Effector CD8-positive, alpha-beta T cell (primary cell): ENCODE measurements at places on chromosomes 4 and X.

GRCh38 chr4:40502934-40503333 is 126.7 kb downstream of the RBM47 start:
- no peak for DNase-seq

GRCh38 chr4:1169691-1170096 is 2.7 kb downstream of the SPON2 start:
- no peak for DNase-seq

DNA sequence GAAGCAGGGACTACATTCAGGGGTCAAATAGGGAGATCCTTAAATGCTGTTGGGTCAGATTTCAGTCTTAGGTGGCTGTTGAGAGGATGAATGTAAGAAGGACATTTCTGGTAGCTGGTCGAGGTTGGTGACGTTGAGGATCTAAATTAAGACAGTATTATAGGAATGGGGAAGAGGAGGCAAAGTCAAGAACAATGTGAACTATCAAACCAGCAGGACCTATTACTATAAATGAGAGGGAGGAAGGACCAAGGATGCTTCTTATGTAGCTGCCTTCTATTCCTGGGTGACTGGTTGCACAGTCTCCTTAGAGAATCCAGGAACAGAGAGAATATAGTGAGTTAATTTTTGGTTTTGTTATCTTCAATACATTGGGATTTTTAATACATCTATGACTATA is 118.5 kb upstream of the BMPR1B start:
- no peak for DNase-seq

DNA sequence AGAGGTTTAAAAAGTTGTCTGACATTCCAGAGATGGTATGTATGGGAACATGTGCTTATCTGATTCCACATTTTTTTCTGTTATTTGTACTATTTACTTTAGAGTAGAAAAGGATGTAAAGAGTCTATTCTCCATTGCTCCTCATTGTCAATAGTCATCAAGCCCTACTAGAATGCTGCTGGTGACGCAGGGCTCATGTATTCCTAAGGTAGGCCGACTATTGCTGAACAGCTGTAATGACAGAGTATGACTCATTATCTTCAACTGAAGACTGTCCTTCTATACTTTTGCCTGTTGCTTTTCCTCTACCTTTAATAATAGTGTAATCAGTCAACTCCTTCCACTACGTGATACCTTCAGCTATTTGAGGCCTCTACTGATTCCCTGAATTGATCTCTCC is 509.1 kb upstream of the NR3C2 start:
- no peak for DNase-seq

- DNase-seq: no peak
Measured at GRCh38 chrX:10157543-10157942, 768 bp downstream of the CLCN4 start.

DNA sequence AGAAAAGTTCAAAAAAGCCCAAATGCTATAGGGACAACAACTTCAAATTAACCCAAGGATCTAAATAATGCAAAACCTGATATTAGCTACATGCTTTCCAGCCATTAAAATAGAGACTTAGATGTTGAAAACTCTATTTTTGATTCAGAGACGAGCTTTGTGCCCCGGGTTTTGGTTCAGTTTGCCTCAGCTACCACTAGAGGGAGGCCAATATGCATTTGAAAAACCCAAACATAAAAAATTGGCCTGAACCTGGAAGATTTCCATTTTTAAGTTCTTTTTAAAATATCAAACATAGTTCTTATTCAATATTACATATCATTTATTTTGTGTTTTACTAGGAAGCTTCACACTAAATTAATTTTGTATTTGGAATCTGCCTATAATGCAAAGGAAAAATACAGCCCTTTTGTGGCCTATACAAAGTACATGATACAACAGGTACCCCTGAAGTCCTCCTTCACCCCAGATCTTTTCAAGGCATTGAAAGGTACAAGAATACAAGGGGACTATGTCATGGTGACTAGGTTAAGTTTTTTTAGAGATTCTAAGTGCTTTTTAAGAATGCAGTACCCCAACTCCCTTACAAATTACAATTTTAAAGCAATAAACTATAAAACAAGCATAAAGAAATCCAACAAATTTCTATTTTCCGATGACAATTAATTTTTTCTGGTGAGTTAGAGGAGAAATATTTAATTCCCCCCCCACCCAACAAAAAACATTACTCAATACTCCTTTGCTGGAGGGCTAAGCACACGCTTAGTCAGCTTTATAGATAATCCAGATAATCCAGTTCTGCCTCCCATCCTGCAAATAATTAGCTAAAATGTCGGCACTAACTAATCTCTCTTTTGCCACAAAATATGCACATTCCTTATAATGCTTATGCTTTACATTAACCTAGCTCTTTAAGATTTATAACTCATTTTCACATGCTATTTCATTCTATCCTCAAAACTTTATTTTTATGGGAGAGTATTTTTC is 97.7 kb upstream of the PTPN13 start:
- DNase-seq: no peak

- no peak for DNase-seq
Measured at GRCh38 chr4:92066485-92066884, 237.3 kb upstream of the GRID2 start.

- peak; percentile 73 for DNase-seq
Measured at GRCh38 chrX:119565107-119565663, at the start of gene STEEP1. TSS of gene STEEP1 (minus strand) at chrX:119565409. CDS start at chrX:119565355, 54 bp downstream.

DNA sequence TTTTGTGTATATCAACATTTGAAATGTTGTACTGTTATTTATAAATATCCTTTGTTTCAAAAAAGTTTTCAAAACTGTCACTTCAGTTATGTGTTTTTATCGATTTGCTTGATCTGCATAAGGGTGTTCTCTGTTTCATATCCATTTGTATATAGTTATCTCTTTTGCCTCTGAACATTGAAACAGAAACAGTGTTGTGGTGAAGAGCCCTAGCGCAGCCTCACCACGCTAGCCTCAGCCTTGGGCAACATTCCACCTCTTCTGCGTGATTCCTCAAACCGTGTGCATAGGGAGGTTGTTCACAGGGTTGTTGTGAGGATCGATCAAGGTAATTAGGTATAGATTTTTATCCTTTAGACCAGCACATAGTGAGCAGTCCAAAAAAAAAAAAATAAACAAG is 287.0 kb upstream of the GALNT7 start:
- DNase-seq: no peak

- DNase-seq: no peak
Measured at GRCh38 chrX:65695849-65696449, 28.5 kb downstream of the MSN start.

- DNase-seq: no peak
Measured at GRCh38 chrX:128676651-128677050, 624.4 kb upstream of the ACTRT1 start.

DNA sequence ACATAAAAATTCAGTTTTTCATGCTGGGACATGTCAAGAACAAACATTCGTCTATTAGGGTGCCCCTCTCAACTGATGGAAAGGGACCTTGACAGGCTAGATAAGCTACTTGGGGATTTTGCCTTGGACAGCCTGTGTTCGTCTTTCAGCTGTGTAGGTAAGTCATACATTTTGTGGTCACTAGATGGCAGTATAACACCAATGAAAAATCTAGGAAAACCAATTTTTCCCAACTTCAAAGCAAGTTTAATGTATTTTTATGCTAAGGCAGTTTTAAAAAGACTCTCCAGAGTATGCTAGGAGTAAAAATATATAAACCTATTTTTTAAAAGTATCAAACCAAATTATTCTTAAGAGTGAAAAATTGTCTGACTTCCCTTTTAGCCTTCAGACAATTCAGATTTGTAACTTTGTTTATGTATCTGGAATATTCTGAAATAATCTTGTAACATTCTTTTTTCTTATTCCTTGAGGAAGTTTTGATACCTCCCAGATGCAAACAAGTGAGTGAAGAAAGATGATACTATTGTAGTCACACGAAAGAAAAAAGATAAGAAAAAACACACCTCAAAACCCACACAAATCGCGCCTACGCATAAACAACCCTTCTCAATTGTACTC is 158.3 kb downstream of the CPE start:
- DNase-seq: no peak

DNA sequence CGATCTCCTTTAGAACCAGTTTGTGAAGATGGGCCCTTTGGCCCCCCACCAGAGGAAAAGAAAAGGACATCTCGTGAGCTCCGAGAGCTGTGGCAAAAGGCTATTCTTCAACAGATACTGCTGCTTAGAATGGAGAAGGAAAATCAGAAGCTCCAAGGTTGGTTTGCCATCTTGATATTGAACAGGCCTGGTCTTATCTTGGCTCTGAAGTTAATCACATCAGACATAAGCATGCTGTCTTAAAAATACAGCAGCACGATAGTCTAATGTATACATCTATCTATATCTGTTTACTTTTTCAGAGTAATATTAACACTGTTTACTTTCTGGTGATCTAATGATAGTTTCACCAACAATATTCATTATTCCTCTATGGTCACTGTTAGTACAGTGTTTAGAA is 129.8 kb downstream of the PTTG2 start:
- no peak for DNase-seq

- DNase-seq: no peak
Measured at GRCh38 chrX:19630776-19631707, 115.7 kb upstream of the MAP3K15 start.

- DNase-seq: no peak
Measured at GRCh38 chr4:1807332-1807777, 14.3 kb downstream of the FGFR3 start.

GRCh38 chr4:103095080-103095479 is 4.6 kb downstream of the BDH2 start:
- DNase-seq: no peak

GRCh38 chr4:166481055-166481454 is 608.0 kb downstream of the TLL1 start:
- no peak for DNase-seq

GRCh38 chrX:78759081-78759480 is 11.6 kb downstream of the LPAR4 start:
- no peak for DNase-seq

DNA sequence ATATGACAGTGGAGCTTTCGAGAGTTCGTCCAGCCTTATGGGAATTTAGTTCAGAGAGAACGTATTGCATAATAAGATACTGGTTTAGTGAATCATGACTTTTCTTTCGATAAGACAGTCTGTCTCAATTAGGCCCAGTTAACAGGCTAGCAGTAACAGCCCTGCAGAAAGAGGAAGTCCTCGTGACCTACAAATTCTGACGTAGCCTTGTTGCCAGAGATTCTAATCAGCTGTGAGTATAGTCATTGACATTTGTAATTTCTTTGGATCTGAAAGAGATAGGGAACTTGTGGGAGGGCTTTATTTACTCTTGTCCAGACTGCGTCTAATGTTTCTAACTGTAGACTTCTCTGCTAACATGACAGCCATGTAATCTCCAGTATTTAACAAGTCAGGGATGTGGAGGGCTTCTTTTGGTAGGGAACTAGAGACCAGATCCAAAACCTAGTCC is 15.8 kb downstream of the ART3 start:
- no peak for DNase-seq

DNA sequence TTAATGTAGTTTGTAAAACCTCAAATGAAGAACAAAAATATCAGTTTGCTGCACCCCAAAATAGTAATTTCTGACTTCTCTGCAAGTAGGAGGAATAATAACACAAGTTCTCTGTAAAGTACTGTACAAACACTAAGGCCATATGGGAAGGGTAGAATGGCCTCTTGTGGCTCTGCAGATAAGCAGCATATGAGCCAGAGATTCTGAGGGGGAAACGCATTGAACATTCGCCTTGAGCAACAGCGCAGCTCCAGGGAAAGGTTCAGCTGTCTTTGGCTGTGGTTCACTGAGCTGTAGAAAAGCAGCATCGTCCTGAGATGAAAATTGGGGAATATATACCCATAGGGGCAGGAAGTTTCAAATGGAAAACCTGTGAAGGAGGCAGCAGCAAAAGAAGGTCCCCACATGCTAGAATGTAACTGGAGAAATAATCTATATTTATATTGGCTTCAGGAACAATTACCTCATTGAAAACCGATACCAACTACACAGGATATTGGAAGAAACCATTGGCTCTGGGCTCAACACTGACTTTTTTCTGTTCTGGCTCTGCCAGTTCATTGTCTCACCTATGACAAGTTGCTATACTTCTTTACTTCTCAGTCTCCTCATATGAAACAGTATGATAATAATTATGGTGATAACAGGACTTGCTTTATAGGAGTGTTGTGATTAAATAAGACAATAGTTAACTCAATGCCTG is 357.6 kb upstream of the CPEB2 start:
- DNase-seq: no peak

GRCh38 chrX:130691576-130691975 is 211.4 kb downstream of the ENOX2 start:
- no peak for DNase-seq

GRCh38 chrX:1391370-1391706 is 575 bp downstream of the SLC25A6 start:
- no peak for DNase-seq

DNA sequence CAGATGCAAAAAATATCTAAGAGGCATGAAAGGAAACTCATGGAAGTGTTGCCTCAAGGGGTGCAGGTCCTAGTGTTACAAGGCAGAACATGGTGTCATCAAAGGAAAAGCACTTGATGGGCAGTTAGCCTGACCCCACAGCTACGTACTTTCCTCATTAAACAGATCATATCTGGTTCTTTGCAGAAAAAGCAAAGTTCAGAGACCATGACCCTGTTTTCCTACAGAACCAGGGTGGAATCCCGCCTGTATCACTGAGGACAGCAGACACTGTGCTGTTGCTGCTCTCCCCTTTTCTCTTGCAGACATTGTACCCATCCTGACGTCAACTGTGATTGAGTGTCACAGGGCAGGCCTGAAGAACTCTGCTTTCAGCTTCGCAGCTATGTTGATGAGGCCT is 91.7 kb downstream of the RFC1 start:
- no peak for DNase-seq

- no peak for DNase-seq
Measured at GRCh38 chr4:78551420-78552351, at the start of gene ANXA3. TSS of gene ANXA3 (plus strand) at chr4:78551770. CDS start at chr4:78554474, 2,704 bp downstream.

DNA sequence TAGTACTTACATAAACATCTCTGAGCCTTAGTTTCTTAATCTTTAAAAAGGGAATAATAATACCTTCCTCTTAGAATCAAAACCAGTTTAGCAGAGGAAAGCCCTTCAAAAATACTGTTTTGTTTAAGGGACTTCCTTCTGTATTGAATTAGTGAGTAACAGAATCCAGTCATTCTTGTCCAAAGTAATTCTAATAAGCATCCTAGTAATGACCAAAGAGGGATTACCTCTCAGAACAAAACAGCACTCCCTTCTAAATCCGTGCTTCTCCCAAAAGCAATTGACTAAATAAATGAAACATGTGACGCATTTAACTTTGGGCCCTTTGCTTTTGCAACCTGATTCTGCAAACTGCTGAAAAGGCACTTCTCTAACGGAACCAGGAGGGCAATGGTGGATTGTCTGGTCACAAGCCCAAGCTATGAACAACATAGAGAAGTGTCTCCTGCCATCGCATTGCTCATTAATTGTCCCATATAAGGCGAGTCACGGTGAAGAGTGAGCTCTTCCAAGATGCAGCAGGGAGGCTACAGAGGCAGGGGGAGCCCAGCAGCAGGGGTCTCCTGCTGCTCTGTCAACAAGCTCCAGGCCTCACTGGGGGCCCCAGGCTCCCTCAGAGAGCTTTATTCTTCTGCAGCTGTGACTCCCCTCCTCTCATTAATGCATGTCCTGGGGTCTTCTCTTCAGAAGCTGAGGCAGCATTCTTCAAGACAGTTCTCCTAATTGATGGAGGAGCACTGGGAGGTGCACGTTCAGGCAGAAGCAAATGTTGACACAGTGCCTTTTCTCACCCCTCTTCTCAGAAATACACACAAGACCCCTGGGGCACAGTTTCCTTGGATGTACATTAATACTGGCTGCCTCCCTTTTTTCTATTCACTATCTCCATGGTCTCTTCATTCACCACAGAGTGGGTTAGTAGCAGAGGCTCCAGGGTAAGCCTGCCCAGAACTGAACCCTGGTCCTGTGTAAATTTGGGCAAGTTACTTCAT is 419.6 kb upstream of the RASGEF1B start:
- DNase-seq: no peak
